Gastrocnemius medialis (tissue), 4 donors: ENCODE measurements at places on chromosomes 1 and 21. TPM values are rescaled to one million over a fixed set of nuclear protein-coding genes. Genes with fewer than 3 reads are reported as not detected.

ECM1 gene
- total RNA-seq, result 8.5 TPM

RGS4 gene
- total RNA-seq, result not detected

- DNase-seq, result no peak
These were observed 31.5 kb upstream of the RIPK4 start for GRCh38 chr21:41798326-41798725.

OR6N1 gene
- not detected for total RNA-seq

DNA sequence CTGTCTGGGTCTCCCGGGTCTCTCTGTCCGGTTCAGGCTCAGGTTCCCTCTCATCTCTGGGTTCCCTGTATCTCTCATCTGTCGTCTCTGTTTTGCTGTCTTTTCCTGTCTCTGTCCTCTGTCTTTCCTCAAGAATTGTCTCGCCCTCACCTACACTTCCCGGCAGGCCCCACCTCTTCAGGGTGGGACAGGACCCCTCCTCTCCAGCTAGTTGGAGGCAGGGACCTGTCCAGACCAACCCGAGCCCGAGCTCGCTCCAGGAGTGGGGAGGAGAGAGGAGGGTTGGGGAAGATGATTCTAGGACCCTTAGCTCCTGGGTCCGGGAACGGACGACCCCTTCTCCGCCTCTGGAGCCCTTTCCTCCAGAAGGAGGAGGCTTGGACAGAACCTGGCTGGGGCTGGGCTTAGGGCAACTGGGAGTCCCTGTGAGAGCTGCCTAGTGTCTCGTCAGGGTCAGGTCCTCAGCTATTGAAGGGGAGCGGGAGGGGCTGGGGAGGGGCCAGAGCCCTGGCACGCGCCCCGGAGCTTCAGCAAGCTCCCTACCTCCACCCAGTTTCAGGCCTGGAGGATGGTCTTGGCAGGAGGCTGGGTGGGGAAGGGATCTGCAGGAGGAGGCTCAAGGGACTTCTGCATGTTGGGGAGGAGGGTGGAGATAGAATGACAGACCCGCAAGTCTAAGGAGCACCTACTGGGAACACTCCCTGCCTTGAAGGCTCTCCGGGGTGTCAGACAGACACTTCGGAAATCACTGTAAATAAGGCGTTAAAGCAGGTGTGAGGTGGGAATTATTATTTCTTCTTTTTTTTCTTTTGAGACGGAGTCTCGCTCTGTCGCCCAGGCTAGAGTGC is 26.3 kb upstream of the EPB41 start:
- DNase-seq, result no peak
